ENCODE measurements at places on chromosomes 13 and 19.

- DNase-seq, result no peak
These were observed 156.5 kb upstream of the TSC22D1 start for GRCh38 chr13:44732503-44733098.

DNA sequence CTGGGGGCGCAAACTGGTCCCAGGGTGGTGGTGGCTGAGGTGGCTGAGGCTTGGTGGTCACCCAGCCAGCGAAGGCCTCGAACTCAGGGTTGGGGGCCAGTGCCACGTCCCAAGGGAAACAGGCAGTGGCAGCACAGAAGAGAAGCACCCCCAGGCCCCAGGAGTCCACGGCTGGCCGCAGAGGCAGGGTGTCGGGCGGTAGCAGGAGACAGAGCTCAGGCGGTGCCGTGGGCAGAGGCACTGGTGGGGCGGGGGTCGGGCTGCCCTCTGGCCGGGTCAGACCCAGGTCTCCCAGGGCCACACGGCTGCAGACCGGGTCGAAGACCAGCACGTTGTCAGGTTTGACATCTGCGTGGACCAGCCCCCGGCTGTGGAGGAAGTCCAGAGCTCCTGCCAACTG lies 4.2 kb upstream of the SBK2 start:
- no peak for DNase-seq

DNA sequence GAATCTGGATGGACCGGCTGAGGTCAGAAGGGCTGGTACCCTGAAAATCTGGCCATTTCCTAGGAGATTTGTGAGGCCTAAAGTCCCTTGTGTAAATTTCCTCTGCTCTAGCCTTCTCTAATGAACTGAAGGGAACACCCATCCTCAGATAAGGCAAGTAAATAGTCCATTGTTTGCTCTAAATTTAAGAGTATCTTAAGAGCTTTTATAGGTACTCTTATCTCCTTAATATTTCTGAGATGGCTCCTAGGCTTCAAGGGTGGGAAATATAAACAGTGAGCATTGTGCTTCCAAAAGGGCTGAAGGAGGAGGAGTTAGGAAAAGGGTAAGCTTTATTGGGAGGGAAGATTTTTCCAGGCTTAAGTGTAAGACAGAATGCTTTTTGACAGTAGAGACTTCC lies 148.7 kb upstream of the EDNRB start:
- DNase-seq, result no peak

- peak; percentile 28 for DNase-seq
These were observed 115.4 kb downstream of the ABCC4 start for GRCh38 chr13:95185851-95186250.

DNA sequence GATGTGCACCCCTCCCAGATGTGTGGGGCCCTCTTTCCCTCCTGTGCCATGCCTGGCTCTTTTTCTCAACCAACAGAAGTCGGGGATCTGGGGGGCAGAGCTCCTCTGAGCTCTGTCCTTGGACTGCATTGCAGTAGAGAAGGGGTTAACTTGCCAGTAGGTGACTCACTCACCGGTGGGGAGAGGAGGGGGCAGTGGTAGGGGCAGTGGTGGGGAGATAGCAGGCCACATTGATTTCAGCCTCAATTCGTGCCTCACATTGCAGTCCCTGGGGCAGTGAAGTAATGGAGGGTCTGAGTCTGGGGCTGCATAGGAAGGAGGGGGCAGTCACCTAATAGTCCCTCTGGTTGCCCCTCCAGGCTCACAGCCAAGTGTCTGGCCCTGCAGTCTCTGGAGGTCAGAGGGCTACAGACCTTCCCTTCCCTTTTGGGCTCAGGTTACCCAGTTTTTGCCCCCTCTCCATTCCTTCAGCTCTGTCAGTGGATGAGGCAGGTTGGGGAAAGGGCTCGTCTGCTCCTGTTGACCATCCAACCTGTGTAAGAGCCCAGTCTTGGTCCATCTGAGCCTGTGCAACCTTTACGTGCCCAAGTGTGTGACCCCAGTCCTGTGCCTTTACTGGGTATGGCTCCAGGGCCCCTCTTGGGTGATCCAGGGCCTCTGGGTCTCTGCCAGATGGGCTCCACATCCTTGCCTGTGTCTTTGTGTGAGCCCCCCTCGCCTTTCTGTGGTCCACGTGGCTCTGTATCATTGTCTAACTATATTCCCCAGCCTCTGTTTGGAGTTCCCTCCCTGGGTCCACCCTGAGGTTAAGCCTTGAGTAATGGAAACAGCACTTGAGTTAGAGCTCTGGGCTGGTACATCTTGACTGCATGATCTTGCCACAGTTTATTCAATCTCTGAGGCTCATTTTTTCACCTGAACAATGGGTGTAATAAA lies 13.0 kb downstream of the CIC start:
- DNase-seq, result no peak

DNA sequence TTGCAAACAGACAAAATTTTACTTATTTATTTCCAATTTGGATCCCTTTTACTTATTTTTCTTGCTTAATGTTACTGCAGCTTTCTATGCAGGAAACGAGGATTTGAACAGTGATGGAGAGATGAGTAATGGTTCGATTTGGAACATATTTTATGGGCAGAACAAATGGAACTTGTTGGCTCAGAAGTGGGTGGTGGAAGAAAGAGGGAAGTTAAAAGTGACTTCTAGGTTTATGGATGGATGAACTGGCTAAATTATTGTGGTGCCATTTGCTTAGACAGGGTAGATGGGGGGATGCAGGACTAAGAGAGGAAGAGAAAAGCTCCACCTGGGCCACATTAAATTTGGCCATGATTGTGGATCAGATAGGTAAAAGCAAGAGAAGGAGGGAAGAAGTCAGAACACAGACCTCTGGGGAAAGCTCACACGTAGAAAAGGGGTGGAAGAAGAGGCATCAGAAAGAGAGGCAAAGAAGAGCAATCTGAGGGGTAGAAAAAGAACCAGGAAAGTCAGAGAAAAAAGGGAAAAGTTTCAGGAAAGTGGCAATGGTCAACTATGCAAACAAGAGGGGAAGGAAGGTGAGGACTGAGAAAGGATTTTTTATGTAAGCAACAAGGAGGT lies 768 bp upstream of the CYSLTR2 start:
- DNase-seq, result no peak

GRCh38 chr13:105069106-105069505 lies 1466.4 kb downstream of the EFNB2 start:
- no peak for DNase-seq

DNA sequence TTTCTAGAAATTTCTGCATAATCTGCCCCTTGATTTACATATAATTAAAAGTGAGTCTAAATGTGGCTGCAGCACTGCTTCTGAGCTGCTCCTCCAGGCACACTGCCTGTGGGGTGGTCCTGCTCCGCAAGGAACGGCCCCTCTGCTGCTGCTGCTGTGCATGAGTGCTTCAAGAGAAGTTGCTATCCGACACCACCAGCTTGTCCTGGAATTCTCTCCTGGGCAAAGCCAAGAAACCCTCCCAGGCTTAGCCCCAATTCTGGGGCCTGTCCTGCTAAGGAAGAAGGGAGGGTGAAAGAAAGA lies 7.5 kb upstream of the PDCD5 start:
- no peak for DNase-seq

GRCh38 chr13:112728375-112729126 lies 38.7 kb downstream of the ATP11A start:
- DNase-seq, result no peak

- DNase-seq, result no peak
These were observed 4.3 kb upstream of the ZNF813 start for GRCh38 chr19:53463263-53463662.

- no peak for DNase-seq
These were observed 114.2 kb downstream of the TEX29 start for GRCh38 chr13:111434578-111435159.

GRCh38 chr19:41376998-41377365 lies 649 bp downstream of the TMEM91 start:
- DNase-seq, result no peak

- peak; percentile 90 for DNase-seq
These were observed 4.5 kb downstream of the BCL3 start for GRCh38 chr19:44752816-44753625.

GRCh38 chr13:42735010-42735409 lies 46.4 kb upstream of the FAM216B start:
- no peak for DNase-seq

- no peak for DNase-seq
These were observed 14.0 kb upstream of the VSTM2B start for GRCh38 chr19:29511768-29512167.

DNA sequence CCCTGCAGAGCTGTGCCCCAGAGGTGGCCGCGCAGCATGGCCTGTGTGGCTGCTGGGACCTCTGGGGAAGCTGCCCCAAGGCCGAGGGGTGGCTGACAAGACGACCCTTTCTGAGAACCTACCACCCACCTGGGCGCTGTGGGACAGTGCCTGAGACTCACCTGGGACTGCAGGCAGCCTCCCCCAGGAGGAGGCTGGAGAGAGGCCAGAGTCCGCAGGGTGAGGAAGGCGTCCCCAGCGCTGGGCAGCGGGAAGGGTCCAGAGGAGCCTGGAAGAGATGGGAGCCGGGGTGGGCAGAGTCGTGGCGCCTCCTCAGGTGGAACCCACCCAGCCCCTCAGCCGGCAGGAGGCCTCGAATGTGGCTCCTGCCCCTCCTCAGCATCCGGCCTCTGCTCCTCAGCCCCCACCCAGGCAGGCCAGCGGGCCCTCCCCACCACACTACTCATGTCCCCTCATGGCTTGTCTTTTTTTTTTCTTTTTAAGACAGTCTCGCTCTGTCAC lies 25.3 kb downstream of the CILP2 start:
- DNase-seq, result no peak

All from stimulated activated CD4-positive, alpha-beta T cell treated with anti-CD3 and anti-CD28 coated beads, Interleukin-1b, Interleukin-23, amount 100 ng/mL, for 4 hours (primary cell).